ENCODE measurements at places on chromosomes 3 and 15.

DNA sequence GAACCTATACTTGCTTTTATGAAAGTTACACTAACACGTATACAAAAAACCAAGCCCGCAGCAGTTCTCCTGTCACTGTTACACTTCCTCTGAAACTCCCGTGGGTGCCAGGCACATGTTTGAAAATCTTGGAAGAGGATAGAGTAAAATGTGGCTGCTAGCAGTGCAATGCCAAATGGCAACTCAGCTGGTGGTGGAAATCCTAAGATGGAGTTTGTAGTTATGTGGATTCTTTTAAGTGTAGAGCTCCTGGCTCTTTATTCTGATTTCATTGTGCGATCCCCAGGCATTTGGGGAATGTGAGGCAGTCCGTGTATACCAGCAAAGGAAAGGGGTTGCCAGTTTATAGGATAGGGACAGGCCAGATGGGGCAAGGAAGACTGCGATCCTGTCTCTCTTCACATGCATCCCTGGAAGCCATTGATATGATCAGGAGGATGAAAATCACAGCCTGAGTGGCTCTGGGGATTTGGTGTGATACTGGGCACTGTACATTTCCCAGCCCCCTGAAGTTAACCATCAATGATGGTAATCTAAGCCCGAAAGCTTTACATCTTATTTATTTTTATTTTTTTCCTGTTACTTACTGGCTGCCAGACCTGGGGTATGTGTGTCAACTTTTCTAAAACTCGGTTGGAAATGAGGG, 1.1 kb downstream of the STAC start:
- DNase-seq = no peak

GRCh38 chr3:188085584-188086560, 68.1 kb upstream of the LPP start:
- DNase-seq = no peak

DNA sequence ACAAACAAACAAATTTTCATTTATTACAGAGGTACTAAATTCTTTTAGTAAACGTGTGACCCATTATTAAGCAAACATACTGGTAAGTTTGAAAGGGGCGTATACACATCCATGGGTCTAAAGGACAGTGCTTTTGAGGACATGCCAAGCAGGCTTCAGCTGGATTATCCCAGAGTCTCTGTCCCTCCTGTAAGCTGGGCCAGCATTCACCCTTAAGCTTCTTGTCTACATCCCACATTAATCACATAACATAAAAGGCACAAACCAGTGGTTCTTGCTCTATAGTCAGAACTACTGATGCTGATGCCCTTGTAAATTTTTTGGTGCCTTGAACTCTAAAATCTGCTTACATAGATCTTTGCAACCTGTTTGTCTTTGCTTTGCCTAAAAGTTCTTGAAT, 150.8 kb upstream of the BNIP2 start:
- no peak for DNase-seq

GRCh38 chr15:39167164-39168058, 413.5 kb upstream of the THBS1 start:
- DNase-seq = no peak

DNA sequence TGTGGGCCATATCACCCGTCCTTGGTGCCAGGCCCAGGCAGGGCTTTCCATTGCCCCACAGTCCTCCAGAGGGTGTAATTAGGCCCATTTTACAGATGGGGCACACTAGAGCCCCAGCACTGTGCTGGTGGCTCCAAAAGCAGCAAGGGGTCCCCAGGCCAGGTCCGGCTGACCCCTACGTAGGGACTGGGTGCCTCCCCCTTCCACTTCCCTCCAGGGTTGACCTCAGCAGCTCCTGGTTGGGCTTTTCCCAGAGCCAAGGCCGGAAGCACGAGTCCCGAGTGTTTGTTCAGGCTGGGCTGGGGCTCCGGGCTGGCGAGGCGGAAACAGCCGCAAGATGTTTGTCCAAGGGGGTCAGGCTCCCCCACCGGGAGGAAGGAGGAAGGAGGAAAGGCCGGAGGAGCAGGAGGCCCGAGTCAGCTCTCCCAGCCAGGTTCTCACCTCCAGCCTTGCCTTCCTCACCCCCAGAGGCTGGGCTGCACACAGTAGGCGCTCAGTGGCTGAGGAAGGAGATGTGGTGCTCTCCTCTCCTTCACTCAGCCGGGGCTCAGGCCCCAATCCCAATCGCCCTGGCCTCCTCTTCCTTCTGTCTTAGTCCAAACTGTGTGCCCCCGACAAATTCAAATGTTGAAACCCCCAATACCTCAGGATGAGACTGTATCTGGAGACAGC, 17.1 kb upstream of the PLXND1 start:
- DNase-seq = peak; percentile 51

- no peak for DNase-seq
Observed at GRCh38 chr3:141380987-141381386, 12.7 kb downstream of the ZBTB38 start.

GRCh38 chr3:171206283-171206682, 179.8 kb upstream of the SLC2A2 start:
- DNase-seq = no peak

DNA sequence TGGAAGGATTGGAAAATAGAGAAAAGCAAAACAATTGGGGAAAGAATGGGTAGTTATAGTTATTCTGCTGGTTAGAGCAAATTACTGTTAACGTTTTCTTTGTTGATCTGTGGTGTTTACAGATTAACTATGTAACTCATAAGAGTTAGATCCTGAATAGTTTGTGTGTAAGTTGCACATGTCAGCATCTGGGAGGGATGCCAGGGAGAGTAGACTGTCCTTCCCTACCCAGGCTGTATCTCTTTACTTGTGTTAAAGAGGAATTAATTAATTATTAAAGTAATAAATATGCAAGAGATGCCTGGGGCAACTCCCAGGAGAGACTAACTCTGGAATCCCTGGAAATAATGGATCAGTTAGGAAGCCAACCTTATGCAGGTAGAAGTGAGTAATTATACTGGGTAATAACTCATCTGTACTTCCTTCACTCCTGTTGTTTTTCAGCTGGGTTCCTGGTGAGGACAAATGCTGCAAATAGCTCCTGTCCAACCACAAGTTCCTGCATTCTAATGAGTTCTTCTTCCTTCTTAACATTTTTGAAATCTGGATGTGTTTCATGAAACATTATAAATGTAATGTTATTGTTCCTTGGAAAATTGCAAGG, 18.9 kb downstream of the GHRL start:
- no peak for DNase-seq

DNA sequence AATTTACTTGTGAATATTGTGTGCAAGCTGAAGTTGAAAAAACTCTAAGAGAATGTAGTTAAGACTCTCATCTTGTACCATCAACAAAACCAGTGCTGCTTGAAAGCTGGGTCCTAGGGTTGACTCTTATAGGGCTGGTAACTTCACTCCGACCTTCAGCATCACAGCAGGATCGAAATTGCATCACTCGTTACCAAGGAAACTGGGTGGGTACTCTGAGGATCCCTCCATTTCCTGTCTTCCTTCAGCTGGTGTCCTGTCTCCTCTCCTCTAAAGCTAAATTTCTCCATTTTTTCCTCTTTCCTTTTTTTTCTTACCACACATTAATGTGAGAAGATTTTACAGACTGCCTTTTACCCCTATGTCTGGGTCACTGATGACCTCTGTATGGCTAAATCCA, 3.0 kb upstream of the APH1B start:
- DNase-seq = no peak

- no peak for DNase-seq
Observed at GRCh38 chr3:134348524-134348923, 25.7 kb downstream of the AMOTL2 start.

- no peak for DNase-seq
Observed at GRCh38 chr15:65213241-65213640, 2.0 kb upstream of the CILP start.

DNA sequence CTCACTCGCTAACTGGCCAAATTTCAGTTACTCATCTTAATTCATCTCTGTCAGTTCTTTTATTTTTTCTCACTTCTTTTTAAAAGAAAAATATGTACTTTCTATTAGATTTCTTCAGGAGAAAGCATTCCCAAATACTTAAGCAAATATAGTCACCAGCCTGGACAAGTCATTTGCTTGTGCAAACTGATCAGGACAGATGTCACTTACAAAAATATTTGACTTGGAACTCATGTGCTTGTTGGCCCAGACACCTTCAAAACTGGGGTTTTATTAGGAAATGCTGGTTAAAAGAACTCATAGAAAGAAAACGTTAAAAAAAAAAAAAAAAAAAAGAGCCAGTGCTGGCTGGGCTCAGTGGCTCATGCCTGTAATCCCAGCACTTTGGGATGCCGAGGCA, 31.3 kb upstream of the FOXP1 start:
- DNase-seq = no peak

DNA sequence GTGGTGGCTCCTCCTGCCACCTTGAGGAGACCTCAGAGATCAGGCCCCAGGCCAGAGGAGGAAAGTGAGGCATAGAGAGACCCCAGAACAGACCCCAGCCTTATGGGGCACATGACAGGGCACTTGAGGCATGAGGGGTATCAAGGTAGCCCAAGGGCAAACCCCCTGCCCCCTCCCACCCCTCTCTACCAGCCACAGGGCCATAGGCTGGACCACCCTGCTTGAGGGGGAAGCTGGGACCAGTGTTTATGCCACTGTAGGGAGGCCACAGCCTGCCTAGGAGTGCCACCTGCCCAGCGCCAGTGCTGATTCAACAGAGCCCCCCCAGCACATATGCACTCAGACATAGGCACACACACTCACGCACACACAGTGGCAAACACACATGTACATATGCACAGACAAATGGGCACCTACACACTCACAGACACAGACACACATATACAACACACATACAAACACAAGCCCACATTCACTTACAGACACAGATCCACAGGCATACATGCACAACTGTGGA, 10.3 kb downstream of the MYL3 start:
- no peak for DNase-seq

DNA sequence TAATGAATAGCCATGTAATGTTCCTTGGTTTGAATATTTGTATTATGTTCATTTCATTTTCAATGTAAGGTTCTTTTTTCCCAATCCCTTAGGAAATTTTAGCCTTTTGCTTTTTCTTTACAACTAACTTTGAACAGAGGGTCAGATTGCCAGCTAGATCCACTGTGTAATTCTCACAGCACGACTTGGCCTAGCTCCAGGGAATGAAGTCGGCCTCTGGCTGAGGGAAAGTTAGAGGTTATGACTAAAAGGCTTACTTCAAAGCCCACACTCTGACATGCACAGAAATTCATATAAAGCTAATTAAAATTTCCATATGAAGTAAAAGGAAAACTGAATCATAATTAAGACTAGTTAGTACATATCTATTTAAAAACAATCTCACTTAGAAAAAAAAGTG, 38.7 kb downstream of the ROBO1 start:
- peak; percentile 38 for DNase-seq

- no peak for DNase-seq
Observed at GRCh38 chr3:69648126-69648525, 91.1 kb upstream of the MITF start.

DNA sequence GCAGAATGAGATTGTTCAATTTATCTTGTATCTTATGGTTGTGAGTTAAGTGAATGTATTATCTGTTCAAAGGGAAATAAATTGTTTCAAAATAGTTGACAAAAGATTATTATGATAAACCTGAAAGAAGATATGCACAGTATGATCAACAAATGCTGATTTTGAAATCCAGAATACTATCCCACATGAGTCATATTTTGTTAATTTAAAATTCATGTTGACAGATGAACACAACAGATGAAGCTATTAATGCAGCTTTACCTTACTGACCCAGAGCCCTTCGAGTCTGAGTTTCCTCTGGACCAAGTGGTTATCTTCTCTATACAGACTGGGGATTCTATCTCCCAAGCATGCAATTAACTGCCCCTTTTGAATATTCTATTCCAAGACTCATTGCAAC, 482.8 kb downstream of the FGF12 start:
- DNase-seq = no peak

GRCh38 chr3:187702507-187703033, at the start of gene RTP2:
Gene RTP2, minus strand, starts transcription at chr3:187702557. Its CDS starts 429 bp downstream, at chr3:187702128.
- no peak for DNase-seq

- DNase-seq = no peak
Observed at GRCh38 chr3:104805508-104805907, 561.2 kb upstream of the ALCAM start.

DNA sequence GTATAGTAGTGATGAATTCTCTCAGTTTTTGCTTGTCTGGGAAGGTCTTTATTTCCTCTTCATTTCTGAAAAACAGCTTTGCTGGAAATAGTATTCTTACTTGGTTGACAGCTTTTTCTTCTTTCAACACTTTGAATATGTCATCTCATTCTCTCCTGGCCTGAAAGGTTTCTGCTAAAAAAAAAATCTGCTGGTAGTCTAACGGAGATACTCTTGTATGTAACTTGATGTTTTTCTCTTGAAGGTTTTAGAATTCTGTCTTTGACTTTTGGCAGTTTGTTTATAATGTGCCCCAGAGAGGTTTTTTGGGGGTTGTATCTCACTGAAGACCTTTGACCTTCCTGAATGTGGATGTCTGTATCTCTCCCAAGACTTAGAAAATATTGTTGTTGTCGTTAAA, 47.0 kb downstream of the THSD4 start:
- DNase-seq = no peak

DNA sequence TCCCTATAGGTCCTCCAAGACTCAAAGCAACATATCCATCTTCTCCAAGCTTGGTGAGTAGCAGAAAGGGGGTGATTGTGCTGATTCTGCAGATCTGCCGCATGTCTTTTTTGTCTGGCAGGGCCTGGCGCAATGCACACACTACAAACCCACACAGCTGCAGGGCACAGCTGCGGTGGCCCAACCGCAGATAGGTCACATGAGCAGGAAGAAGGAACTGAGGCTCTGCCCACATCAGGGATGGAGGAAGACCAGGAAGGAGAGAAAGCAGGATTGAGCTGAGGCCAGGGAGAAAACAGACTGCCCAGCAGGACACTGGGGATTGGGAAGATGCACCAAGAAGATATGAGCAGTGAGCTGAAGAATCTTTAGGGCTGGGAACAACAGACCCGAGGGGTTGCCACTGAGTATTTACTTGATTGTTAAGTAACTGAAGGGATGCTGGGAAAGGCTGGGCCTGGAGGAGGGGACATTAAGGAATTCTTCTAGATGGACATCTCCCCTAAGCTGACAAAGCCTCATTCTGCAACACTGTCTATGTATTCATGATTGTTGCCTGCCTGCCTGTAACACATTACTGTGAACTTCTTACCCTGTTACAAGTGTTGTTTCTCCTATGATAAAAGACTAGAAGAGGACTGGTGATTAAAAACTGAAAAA, 126.7 kb downstream of the MYLK start:
- DNase-seq = no peak

- no peak for DNase-seq
Observed at GRCh38 chr15:99443768-99444446, 121.9 kb upstream of the MEF2A start.

- DNase-seq = no peak
Observed at GRCh38 chr15:79944622-79945021, 26.4 kb downstream of the BCL2A1 start.

- peak; percentile 73 for DNase-seq
Observed at GRCh38 chr3:98817547-98818041, 54.5 kb downstream of the ST3GAL6 start.

GRCh38 chr3:85567071-85567676, 608.4 kb downstream of the CADM2 start:
- DNase-seq = peak; percentile 63

DNA sequence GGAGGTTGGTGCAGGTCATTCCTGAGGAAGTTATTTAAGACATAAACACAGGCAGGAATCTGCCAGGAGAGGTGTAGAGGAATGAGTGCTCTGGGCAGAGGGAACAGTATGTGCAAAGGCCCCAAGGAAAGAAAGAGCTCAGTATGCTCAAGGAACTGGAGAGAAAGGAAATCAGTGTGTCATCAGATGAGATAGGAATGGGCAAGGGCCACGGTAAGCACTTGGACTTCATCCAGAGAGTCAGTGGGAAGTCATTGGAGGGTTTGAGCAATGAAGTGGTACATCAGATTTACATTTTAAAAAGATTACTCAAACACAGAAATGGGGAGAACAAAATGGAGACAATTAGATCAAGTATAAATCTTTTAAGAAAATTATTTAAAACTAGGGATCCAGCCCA, 272.2 kb downstream of the ADAMTSL3 start:
- no peak for DNase-seq

Data from hepatocyte (in vitro differentiated cells).